ENCODE measurements at places on chromosomes 5 and 9.
A peak's percentile ranks its signal among the peaks of the same experiment; 100 is the strongest.

DNA sequence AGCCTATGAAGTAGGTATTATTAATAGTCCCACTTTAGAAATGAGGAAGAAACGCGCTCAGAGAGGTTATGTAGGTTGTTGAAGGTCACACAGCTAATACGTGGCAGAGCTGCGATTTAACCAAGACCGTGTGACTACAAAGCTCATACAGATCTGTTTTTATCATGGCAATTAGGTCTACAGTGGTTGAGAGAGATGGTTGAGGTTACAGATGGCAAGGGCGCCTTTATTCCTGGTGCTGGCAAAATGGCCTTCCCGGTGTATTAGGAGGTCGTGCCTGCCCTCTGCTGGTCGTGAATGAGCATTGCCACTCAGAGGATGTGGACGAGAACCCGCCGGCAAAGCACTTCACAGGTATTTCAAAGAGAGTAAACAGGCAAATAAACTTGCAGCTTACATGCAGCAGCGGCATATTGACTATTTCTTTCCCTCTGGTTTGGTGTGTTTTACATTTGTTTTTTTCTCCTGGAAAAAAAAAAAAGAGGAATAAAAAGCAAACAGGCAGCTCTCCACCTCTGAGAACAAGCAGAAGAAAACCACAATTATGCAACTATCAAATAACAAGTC is 65.3 kb upstream of the EGFLAM start:
- DNase-seq: peak; percentile 40

GRCh38 chr5:69350664-69351063 is 18.1 kb upstream of the CCDC125 start:
- no peak for DNase-seq

DNA sequence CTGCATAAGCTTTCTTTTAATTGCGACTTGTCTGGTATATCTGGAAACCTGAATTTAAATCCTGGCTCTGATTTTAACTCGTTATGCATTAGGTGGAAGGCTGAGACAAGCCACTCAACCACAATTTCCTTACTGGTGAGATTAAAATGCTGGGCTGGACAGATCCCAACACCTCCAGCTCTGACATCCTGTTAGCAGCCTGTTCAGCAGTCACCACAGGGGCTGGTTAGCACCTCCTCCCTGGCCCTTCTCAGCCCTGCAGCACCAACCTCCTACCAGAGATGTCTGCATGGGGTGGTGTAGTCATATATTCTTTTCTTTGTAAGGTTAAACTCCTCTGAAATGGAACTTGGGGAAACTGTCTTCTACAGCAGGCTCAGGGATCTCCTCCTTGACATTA is 156.5 kb upstream of the NFIL3 start:
- DNase-seq: no peak

GRCh38 chr9:127518091-127518856 is 67.0 kb downstream of the LRSAM1 start:
- DNase-seq: no peak

- DNase-seq: no peak
Observed at GRCh38 chr9:130185017-130185416, 12.8 kb downstream of the NCS1 start.

DNA sequence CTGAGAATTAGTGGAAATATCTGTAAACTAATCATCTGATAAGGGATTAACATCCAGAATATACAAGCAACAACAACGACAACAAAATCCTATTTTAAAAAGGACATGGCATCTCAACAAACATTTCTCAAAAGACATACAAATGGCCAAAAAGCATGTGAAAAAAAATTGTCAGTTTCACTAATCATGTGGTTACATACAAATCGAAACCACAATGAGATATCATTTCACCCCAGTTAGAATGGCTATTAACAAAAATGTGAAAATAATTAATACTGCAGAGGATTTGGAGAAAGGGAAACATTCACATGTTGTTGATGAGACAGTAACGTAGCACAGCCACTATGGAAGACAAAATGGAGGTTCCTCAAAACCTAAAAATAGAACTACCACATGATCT is 69.5 kb downstream of the ERP44 start:
- DNase-seq: no peak

GRCh38 chr9:129485145-129485774 is 135.6 kb downstream of the C9orf50 start:
- no peak for DNase-seq

DNA sequence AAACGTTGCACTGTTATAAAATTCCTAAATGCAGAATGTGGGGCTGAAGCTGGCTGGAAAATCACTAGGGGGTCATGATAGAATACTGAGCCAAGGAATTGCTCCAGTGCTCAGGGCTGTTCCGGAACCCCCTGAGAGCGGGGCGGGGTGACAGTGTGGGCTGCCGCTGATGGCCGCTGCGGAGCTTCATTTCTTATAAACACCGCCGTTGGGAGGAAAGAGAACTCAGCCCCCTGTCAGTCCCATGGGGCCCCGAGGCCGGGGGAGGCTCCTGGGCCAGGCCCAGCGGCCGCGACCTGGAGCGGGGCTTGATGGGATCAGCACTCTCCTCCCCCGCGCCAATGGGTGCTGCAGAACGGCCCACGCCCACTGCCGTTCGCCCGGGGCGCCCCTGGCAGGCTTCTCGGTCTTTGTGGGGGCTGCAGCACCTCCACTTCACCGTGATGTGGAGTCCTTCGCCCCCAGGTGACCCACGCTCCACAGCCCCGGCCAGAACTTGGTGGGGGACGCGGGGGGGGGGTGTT is 5.2 kb upstream of the IRF1 start:
- DNase-seq: peak; percentile 80

DNA sequence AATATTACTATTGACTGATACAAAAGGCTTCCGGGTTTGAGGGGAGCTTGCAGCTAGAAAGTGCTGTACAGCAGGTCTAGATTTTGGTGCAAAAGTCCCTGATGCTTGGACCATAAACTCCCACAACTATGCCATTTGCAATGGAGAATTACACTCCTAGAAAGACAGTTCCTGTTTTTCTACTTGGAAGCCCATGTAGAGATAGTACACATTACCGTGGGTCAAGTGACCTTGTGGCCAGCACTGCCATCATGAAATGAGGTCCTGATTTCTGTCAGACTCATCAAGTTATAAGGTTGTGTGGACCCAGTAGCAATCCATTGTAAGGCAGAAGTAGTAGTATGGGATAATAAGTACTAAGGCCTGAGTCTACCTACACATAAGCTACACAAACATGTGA is 42.8 kb upstream of the TNFSF8 start:
- no peak for DNase-seq

DNA sequence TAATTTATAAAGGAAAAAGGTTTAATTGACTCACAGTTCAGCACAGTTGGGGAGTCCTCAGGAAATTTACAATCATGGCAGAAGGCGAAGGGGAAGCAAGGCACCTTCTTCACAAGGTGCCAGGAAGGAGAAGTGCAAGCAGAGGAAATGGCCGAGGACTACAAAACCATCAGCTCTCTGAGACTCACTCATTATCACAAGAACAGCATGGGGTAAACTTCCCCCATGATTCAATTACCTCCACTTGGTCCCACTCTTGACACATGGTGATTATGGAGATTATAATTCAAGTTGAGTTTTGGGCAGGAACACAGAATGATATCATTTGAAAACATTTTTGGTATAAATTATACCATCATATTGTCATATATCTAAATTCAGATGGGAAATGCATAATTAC is 934.7 kb downstream of the CDH12 start:
- DNase-seq: no peak

DNA sequence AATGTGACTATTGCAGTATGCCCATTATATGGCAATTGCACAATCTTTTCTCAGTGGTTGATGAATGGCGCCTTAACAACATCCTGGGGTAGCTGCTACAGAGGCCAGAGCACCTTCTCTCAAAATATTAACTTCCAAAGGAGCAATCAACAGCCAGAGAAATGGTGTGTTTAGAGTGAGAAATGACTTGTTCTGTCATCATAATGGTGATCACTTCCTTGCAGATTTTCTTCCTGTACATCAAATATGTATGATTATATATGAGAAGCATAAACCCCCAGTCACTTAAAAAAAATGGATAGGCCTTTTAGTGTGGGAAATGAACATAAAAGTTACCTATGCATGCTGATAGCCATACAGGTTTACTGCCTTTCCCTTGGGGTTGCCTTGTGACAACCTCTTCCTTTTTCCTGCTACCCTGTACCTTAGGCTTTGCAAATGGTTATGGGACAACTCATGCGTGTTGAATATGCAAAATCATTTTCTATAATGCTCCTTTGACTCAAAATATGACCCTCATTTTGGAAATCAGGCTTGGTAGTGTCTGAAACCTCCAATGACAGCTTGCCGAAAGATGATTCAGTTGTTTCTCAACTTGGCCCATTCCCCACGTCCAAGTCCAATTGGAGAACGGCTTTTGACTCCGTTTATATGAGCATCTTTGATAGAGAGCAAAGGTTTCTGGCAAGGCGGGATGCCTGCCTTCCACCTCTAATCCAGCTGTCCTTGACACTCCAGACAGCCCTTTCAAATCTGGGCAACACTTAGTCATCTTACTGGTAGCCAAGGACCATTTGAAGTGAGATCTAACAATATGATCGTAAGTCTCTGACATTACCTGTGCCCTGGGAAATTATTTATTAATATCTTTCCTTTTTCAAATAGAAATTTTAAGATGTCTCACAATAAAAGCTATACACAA is 69.3 kb downstream of the SLC1A1 start:
- DNase-seq: no peak

GRCh38 chr9:89536145-89536574 is 38.2 kb upstream of the SEMA4D start:
- DNase-seq: no peak

GRCh38 chr5:119302449-119302848 is 53.4 kb upstream of the TNFAIP8 start:
- no peak for DNase-seq

- no peak for DNase-seq
Observed at GRCh38 chr9:131628459-131629225, 83.3 kb downstream of the PRRT1B start.

- no peak for DNase-seq
Observed at GRCh38 chr9:135616619-135617537, 22.5 kb downstream of the GLT6D1 start.

GRCh38 chr5:139468421-139468931 is 2.3 kb upstream of the SMIM33 start:
- DNase-seq: no peak

- no peak for DNase-seq
Observed at GRCh38 chr5:68930139-68930538, 163.7 kb upstream of the SLC30A5 start.

Data from stimulated activated CD4-positive, alpha-beta T cell treated with anti-CD3 and anti-CD28 coated beads, Interleukin-15, amount 100 ng/mL, for 48 hours (primary cell).